Activated CD4-positive, alpha-beta T cell treated with anti-CD3 and anti-CD28 coated beads, Interleukin-2, amount 50 U/mL, for 4 hours (primary cell): ENCODE measurements at places on chromosomes 4 and X.

- no peak for DNase-seq
These were observed 104.7 kb downstream of the RASL11B start for GRCh38 chr4:52966781-52967180.

- DNase-seq, result no peak
These were observed 8.4 kb downstream of the ARX start for GRCh38 chrX:25007059-25008053.

DNA sequence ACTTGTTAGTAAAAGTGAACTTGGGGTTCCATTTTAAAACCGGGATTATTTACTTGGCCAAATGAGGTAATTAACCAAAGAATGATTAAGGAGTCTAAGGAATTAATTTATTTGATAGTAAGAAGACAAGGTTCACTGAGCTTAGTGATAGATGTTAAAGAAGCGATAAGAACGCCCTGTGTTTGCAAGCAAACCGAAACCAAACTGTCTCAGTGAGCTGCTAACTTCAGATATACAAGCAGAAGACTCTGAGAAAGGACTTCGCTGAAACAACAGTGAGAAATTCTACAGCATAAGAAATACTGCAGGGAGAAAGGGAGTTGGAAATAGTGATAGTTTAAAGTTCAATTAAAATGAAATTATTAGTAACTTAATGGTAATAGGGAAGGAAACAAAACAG lies 37.6 kb upstream of the SHISA3 start:
- DNase-seq, result no peak

DNA sequence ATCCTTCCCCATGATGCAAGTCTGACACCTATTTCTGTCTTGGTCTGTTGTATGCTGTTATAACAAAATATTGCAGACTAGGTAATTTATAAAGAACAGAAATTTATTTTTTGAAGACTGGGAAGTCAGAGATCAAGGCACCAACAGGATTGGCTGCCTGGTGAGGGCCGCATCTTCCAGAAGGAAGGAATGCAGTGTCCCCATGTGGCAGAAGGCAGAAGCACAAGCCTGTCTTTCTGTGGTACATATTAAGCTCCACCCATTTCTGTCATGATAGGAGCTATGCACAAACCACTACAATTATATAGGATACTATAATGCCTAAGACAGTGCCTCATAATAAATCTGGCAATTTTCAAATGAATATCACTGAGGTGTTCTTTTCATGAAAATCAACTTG lies 502.3 kb upstream of the DIAPH2 start:
- DNase-seq, result no peak

GRCh38 chr4:95957054-95957453 lies 117.2 kb downstream of the PDHA2 start:
- DNase-seq, result no peak

- DNase-seq, result no peak
These were observed 1843.4 kb upstream of the IGFBP7 start for GRCh38 chr4:58953575-58953974.

DNA sequence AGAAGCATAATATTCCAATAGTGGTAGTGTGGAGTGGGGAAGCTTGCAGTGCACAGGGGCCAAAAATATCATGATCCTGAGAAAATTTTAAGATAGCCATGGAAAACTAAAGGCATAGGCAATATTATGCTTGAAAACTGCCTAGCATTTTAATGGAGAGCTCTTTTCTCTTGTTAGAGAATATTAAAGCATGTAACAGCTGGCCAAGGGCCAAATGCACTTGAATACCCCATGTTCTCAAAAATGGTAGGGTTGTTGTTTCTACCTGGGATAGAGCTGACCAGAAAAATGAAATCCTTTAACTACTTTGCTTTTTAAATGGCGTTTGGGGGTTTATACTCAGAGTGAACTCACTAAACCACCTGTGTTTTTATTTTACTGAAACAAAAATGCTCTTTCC lies 739.6 kb upstream of the SLIT2 start:
- DNase-seq, result no peak

- DNase-seq, result no peak
These were observed 364.0 kb downstream of the ZIC3 start for GRCh38 chrX:137929951-137930350.

- DNase-seq, result no peak
These were observed 134.0 kb downstream of the COL4A6 start for GRCh38 chrX:108304210-108304609.

GRCh38 chrX:71550578-71550977 lies 17.7 kb downstream of the OGT start:
- DNase-seq, result no peak

DNA sequence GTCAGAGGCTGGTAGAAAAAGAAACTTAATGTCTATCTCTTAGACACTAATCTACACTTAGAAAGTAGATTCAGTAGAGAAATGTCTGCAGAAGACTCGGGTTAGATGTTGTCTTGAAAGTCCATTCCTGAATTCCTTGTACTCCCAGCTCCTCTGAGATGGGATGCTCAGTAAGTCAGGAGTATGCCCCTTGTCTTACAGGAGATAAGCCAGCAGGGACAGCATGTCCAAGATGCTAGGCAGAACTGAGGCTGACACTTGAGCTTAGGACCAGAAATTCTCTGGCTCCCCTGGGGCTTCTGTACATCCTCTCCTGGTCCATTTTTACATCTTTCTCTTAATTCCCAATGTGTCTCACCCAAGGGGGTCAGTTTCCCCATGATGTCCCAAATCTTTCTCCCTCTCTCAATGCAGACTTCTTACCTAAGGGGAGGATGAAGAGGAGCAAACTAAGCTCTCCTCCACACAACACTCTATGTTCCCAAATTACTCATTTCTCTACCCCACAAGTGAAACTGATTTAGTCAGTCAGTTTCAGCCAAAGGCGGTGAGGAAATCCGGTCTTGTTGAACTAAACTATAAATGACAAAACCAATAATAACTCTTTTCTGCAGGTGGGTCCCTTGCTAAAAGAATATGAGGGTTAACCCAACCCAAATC lies 558.2 kb upstream of the DIPK2B start:
- no peak for DNase-seq

DNA sequence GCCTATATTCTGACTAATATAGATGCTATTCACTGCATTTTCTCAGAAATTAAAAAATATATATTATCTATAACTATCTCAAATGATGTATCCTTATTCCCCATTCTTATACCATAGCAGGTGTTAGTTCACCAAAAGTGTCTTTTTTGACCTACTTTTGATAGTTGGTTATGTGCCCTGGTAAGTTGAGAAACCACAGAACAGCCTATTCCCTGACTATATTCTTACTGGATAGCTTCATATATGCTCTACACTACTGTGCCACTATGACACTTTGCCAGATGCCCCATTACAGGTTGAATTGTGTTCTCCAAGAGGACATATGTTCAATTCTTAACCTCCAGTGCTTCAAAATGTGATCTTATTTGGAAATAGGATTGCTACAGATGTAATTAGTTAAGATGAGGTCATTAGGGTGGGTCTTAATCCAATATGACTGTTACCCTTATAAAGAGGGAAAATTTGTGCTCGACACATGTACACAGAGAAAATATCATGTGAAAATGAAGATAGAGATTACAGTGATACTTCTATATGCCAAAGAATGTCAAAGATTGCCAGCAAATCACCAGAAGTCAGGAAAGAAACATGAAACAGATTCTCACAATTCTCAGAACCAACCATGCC lies 76.1 kb downstream of the LRBA start:
- no peak for DNase-seq

- no peak for DNase-seq
These were observed 3.6 kb downstream of the DCK start for GRCh38 chr4:70997036-70997435.

DNA sequence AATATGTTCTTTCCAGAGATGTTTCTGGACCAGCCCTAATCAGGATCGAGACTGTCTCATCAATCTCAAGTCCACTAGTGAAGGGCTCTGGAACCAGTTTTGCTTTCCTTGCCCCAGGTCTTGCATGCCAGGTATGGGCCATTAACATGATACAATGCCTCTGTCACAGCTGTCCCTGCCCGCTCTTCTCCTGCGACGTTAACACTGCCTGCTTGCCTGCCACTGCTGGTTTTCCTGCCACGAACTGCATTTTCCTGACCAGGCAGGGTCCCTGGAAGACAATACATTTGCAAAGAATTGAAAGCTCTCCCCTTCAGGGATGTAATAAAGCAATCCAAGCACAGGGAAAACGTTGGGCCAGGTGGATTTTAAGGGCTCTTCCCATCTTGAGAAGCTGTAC lies 200.3 kb downstream of the MID1 start:
- DNase-seq, result no peak

GRCh38 chr4:53161787-53162433 lies 204.0 kb downstream of the SCFD2 start:
- DNase-seq, result no peak

DNA sequence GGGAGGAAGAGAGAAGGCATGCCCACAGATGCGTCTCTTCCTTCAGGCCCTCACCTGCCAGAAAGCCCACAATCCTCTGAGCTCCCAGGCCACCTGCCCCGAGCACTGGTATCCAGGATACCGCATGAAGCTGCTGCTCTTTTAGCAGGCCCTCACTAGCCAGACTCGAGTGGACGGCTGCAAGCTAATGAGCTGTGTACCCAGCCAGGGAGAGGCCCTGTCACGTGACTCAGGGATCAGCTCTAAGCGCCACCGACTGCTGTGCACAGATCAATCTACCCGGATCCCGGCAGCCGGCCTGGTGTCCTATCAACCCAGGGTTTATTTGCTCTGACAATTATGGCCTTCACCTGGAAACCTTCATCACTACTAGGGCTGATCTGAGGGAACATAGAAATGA lies 39.0 kb downstream of the BCOR start:
- DNase-seq, result no peak

DNA sequence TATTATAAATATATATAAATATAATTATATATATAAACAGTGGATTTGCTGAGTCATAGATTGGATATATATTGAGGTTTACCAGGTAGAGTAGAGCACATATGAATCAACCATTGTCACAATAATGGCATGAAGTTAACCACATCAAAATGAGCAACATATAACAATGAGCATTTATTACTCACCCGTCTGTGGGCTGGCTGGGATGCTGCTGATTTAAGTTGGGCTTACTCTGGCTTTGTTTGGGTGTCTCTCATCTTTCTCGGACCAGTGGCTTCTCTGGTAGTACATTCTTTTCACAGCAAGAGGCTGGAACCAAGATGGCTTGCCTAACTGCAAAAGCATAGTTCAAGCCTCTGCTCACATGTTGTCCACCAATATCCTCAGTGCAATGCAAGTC lies 111.7 kb upstream of the TAPT1 start:
- no peak for DNase-seq

DNA sequence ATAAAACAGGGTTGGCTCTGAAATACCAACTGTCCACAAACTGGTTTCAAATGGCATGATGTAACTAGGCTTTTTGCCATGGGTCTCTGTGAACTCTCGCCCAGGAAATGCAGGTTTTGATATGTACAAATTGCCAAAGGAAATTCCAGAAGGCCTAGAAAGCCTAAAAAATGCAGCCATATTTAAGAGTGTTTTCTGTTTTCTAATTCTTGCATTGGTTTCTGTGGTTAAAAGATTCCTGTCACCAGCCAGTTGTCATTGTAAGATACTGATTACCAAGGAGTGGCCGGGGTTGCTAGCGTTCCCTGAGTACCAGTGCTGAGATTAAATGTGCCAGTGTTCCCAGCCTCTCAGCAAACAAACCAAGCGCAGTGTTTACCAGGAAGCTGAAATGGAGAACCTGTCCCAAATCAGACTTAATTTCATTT lies 53.9 kb upstream of the SORBS2 start:
- no peak for DNase-seq

- DNase-seq, result no peak
These were observed 59.0 kb downstream of the GSTCD start for GRCh38 chr4:105767579-105767978.

- DNase-seq, result no peak
These were observed 182.0 kb downstream of the ANKRD50 start for GRCh38 chr4:124530464-124531077.

- no peak for DNase-seq
These were observed 702.5 kb downstream of the ARAP2 start for GRCh38 chr4:35541888-35542213.

GRCh38 chr4:66855956-66856355 lies 689.3 kb downstream of the CENPC start:
- DNase-seq, result no peak

- DNase-seq, result no peak
These were observed 66.0 kb downstream of the TRMT44 start for GRCh38 chr4:8506373-8507195.

DNA sequence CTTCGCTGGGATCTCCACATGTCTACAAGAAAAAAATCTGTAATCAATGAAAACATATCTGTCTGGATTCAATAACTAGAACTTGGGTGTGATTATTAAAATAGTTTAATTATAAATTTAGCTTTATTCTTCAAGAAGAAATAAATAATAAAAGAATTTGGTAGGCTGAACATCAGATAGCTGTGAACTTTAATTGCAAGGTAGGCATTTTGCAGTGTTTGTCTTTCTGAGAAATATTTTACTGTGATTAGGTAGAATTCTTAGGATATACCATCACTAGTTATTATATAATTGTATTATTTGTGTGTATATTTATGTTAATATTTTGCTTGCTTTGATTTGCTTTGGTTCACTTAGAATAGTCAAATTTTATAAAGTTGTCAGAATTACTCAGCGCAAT lies 409.4 kb downstream of the PCDH18 start:
- no peak for DNase-seq

- DNase-seq, result peak; percentile 64
These were observed 63.3 kb downstream of the AFAP1 start for GRCh38 chr4:7876201-7876875.

GRCh38 chrX:149453906-149454822 lies 50.9 kb downstream of the IDS start:
- no peak for DNase-seq

DNA sequence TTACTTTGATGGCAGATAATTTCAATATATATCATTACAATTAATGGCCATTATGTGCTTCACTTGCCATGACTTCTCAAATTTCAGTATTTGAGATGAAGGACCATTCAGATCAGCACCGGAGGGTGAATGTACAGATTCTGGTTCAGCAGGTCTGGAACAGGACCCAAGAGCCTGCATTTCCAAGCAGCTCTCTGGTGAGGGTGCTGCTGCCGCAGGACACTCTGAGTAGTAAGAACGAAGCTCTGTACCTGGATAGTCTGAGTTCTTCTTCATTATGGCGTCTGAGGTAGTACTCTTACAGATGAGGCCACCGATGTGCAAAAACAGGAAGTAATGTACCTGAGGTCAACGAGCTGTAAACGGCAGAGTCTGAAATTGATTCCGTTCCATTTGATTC lies 228.2 kb downstream of the FBXW7 start:
- DNase-seq, result no peak

DNA sequence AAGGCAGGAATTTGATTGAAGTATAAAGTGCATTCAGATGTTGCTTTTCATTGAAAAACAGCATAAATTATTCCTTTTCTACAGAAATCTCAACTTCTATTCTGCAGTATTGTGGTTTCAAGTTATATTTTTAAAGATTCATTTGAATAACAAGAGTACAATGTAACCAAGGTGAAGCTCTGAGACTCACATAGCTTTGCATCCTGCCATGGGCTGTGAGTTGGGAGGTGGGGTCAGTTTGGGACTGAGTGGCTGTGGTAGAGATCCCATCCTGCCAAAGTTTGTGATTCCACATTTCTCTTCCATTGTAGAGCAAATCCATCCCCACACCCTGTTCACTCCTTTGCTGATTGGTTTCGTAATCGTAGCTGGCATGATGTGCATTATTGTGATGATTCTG lies 69.2 kb downstream of the KIT start:
- DNase-seq, result no peak
